Stimulated activated CD8-positive, alpha-beta memory T cell treated with anti-CD3 and anti-CD28 coated beads, Interleukin-4, amount 100 ng/mL, for 1 hour (primary cell): ENCODE measurements at places on chromosomes 5 and 9.

DNA sequence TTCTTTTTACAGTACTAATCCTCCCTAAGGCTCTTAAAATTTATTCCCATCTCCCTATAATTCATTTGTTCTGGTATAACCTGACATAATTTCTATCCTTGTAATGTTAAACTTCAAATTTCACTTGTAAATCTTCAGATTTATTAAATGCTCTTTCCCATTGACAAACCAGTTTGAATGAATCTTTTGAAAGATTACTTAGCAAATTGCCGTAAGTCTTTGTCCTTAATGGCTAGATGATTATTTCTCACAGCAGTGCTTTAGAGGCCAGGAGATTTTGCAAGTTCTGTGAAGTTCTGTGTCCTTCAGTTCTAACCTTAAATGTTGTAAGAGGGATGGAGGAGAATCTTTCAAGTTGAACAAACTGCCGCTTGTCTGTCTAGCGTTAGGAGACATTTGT, 4.2 kb downstream of the SLC44A1 start:
- no peak for DNase-seq

DNA sequence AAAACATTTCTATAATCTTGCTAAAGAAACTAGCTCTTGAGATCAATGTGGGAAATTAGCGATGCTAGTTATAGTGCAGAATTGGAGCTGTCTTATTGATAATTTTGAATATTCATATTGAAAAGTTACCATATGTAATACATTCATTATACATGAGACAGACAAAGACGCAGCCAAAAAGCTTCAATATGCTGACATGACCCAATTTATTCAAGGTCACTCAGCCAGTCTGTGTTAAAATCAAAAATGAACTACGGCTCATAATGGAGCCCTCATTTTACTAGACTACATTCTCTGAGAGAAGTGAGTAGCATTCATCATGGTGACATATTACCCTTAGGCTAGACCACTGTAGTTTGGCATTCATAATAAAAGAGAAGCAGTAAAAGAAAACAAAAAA, 107.3 kb upstream of the GABRG2 start:
- no peak for DNase-seq

GRCh38 chr9:87441251-87441650, 56.4 kb upstream of the DAPK1 start:
- DNase-seq: no peak

GRCh38 chr5:19532936-19533335, 455.1 kb downstream of the CDH18 start:
- DNase-seq: no peak

DNA sequence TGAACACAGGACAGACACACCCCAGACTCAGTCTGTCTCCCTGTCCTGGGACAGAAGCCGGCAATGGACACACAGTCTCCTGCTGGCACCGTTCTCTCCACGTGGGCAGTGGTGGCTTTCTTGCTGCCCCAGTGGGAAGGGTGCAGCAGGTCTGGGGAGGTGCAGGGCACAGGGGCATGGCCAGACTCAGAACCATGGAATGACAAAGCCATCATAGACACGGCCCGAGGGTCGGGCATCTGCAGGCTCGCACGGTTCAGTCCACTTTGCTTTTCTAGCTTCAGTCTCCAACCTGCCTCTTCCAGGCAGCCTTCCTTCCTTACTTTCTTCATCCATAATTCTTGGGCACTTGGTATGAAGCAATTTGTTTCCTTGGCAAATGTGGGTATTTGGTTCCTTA, 16.7 kb downstream of the MYMK start:
- DNase-seq: no peak

GRCh38 chr9:77946969-77947620, 84.5 kb downstream of the GNAQ start:
- DNase-seq: no peak

- no peak for DNase-seq
These were observed 48.4 kb upstream of the PWWP2A start for GRCh38 chr5:160167624-160168165.

- no peak for DNase-seq
These were observed 248.6 kb upstream of the KLF4 start for GRCh38 chr9:107737987-107738743.

DNA sequence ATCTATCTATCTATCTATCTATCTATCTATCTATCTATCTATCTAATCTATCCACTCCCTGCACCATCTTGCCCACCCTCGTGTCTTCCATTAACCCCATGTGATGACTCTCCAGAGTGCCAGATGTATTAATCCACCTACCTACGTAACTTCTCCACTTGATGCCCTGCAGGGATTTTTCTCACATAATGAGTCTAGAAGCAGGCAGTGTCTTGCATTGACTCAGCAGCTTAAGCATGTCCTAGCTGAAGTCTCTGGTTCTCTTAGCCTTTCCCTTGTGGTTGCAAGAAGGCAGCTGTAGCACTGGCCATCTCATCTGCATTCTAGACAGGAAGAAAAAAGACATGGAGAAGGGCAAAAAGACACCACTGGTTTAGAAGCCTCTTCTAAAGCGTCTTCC, 96.7 kb upstream of the ALDH1B1 start:
- DNase-seq: no peak

DNA sequence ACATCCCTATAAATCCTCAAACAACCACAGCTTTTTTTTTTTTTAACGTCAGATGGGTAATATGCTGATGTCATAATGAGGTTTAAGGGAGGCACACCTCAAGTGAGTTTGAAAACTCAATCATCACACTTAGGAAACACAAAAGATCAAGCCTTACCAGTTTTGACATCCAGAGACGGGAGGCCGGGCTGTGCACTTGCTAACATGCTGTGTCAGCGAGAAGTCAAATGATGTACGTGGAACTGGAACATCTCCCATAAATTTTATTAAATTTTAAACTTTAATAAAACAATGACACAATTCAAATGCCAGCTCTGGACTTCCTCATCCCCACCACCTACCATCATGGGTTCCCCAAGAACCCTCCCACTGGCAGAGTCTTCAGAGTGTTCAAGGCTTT, 117.6 kb downstream of the C5orf15 start:
- DNase-seq: no peak

GRCh38 chr5:124746916-124747790, 714 bp upstream of the ZNF608 start:
- no peak for DNase-seq

- no peak for DNase-seq
These were observed 822 bp downstream of the DENND4C start for GRCh38 chr9:19231126-19231903.

GRCh38 chr5:167105941-167106340, 1185.5 kb upstream of the WWC1 start:
- DNase-seq: no peak

DNA sequence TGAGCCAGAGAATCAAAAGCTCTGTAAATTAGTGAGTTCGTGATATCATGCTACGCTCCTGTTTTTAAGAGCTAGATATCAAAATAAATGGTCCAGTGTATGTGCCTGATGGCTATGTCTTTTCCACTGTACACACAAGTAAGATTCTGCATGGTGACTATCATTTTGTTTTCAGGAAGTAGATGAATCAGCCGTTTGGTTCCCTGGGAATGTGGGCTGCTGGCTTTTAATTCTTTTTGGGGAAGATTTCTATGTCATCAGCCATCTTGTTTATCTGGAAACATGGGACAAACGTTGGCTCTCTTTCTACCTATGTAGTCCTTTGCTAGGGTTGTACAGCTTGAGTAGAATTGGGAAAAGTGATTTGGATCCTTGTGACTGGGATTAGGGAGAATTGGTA, 126.7 kb downstream of the GRIA1 start:
- no peak for DNase-seq

GRCh38 chr5:756171-756570, 28.4 kb downstream of the ZDHHC11B start:
- no peak for DNase-seq

DNA sequence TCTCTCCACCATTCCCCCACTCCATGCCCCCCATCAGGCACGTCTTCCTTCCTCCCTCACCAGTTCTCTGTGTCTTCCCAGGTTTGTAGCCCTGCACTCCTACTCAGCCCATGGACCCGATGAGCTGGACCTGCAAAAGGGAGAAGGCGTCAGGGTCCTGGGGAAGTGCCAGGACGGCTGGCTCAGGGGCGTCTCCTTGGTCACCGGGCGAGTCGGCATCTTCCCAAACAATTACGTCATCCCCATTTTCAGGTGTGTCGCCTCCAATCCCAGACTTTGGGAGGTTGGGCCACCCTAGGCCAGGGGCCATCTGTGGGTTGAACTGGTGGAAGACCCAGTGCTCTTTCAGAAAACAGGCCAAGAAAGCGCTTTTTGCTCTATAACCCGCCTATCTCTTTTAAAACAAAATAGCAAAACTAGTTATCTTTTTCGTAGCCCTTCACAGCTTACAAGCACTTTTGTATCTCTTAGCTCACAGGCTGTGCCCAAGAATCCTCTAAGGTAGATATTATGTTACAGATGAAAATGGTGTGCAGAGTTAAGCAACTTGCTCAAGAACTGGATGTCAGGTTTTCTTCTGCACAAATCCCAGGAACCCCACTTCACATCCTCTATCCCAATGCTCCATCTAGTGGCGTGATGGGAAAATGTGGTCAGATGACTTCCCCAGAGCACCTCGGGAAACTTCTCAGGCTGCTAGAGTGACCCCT, 56.2 kb downstream of the PLAC8L1 start:
- DNase-seq: no peak

- DNase-seq: no peak
These were observed 1.0 kb downstream of the FAM200C start for GRCh38 chr5:160398806-160399205.

GRCh38 chr5:78621291-78621738, 27.3 kb downstream of the LHFPL2 start:
- DNase-seq: no peak

GRCh38 chr5:117800261-117800660, 1188.1 kb downstream of the DTWD2 start:
- no peak for DNase-seq

DNA sequence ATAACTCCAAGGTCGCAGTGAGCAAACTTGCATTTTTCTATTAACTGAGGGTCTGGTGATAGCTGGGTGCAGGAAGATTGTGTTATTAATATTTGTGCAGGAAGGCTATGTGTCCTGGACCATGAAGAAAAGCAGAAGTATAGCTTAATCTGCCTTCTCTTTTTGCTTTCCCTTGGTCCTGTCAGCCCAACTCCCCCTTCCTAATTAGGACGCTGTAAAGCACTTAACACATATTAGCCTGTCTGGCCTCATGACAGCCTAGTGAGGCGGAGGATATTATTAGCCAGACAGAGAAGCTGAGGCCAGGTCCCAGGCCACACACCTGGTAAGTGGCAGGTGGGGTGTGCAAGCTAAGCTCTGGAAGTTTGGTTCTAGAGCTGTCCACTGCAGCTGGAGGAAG, 29.5 kb downstream of the SLC46A2 start:
- no peak for DNase-seq

- DNase-seq: no peak
These were observed 20.9 kb downstream of the FAM13B start for GRCh38 chr5:138011991-138012390.

DNA sequence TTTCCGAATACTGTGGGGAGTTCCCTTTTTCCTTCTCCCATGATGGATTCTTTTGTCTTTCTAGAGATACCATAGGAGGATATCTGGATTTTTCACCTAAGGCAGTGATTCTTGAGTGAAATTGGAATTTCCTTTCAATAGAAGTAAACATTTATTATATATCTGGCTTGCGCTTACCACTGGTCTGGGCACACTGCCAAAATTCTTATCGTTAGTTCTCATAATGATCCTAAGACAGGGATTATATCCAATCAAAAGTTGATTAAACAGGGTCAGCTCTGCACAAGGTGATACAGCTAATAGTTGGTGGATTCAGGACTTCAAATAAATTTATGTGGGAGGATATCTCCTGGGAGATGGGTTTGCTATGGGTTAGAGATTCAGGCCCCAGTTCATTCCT, 9.6 kb downstream of the TLE4 start:
- no peak for DNase-seq

GRCh38 chr9:116792271-116792670, 105.2 kb downstream of the TRIM32 start:
- no peak for DNase-seq

DNA sequence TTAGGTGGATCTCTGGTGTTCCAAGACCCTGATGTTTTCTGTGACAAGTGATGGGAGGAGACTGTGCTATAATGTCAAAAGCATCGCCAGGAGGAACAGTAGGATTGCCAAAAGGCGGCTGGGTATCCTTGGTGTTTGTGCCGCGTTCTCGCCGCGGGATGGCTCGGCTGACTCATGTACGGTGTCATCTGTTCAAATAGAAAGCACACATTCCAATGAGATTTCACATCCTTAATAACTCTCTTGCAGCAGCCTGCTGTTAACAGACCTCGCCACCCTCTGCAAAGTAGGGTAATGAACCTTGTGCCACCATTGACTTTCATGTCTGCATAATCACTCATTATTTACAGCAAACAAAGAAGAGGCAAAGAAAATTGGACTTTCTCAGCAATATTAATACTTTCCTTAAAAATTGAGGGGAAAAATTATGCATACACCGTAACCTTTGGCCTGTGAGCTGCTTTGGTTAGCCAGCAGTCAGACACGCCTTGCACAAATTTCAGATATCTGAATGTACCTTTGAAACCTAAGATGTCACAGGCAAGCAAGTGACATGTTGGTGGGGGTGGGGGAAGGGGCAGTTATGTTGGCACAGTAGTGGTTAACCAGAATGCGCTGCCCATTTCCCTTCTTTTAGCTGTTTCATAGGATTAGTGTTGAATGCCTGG, 289.4 kb downstream of the EFNA5 start:
- DNase-seq: no peak

GRCh38 chr5:63602971-63603370, 359.3 kb downstream of the HTR1A start:
- DNase-seq: no peak

DNA sequence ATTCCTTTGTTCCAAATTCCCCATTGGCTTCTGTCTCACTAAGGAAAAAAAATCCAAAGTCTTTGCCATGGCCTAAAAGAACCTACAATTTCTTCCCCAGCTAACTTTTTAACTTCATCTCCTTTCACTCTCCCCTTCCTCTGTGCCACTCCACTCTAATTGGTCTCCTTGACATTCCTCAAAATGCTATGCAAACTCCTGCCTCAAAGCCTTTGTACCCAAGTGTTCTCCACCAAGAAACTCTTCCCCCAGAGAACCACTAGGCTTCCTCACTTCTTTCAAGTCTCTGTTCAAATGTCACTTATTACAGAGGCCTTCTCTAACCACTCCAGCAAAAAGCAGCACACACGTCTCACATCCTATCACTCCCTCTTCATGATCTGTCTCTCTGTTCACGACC, 91.6 kb upstream of the NR4A3 start:
- DNase-seq: no peak

DNA sequence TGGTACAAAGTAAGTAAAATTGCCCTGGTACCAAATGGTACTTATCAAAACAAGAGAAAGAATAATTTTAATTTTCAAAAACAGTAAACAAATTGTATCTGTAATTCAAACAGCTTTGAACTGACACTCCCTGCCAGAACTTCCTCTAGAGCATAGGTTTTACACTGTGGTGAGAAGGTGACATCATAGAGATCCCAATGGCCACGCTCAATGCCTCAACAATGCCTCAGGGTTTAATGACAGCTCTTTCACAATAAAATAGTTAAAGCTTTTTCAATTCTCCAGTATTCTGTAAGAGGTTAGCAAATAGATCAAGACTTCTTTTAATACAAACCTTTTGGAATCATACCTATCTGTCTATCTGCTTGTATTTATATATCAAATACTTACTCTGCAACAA, 437.1 kb downstream of the PRR16 start:
- DNase-seq: no peak
